ENCODE measurements at places on chromosomes 3 and 15.

DNA sequence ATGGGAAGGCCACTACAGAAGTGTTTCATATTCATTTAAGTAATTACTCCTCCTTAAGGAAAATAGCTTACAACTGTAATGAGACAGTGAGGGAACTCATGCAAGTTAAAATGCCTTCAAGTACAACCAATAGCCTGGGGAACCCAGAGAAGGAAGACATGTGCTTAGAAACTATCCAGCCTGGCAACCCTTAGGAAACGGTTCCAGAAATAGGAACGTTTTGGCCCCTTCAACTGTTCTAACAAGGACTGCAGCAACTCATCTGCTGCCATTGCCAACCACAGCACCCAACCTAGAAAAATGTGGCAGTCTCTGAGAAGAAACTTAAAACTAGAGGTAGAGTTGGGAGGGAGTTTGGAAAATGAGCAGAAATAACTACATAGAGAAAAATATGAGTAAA, 147.5 kb upstream of the STRIT1 start:
- DNase-seq, result no peak

DNA sequence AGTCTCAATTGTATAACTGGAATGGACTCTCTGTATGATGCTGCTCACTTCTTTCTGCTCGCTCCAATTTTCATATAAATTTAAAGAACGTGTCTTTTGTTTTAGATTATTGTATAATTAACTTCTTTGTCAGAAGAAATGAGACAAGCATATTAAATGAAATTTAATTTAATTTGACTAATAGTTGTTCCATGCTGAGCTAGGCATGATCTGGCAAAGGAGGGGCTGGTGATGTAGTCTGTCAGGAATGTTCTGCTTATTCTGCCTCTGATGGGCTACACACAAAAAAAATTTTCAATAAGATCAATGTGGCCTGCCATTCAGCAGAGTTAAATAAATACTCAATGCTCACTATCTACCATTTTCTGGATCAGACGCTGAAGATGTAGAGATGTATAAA, 208.4 kb upstream of the CD96 start:
- no peak for DNase-seq

- DNase-seq, result no peak
Observed at GRCh38 chr3:162077108-162077507, 580.5 kb downstream of the OTOL1 start.

- DNase-seq, result no peak
Observed at GRCh38 chr3:107258300-107258699, 118.9 kb upstream of the CCDC54 start.

GRCh38 chr15:73832657-73833056, 40.7 kb upstream of the TBC1D21 start:
- no peak for DNase-seq

DNA sequence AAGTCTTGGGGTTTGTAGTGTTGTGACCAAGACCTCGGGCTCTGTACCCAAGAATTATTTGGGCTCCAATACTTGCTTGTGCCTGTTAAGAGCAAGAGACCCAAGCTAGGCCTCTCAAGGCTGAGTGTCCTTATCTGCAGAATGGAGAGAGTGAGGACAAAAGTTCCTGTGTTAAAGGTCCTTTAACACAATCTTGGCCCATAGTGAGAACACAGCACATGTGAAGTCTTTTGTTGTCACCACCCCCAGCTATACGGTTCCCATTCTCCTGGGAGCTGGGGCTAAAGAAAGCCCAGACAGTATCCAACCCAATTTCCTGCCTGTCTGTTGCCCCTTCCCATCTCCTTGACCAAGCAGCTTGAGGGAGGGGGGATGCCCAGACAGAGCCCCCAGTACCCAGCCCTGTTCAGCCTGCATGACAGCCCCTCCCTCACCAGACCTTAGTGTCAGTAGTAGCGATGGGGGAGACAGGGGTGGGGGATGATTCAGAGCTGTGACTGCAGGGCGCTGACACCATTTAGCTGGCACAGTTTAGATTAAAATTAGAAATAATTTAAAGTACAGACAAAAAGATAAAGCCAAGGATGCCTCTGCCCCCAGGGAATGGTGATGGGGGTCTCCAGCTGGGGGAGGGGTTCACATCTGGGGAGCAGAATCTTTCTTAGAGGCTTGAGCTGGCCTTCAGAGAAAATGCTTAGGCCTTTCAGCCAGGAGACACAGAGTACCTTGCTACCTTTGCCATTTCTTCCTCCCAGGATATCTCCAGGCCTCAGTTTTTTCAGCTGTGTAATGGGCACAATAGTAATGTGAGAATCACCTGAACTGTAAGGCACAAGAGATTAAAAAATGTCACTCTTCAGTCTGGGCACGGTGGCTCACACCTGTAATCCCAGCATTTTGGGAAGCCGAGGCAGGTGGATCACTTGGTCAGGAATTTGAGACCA, 2.7 kb downstream of the PRKCD start:
- DNase-seq, result no peak

Data from stromal cell of bone marrow (primary cell).